ENCODE measurements at places on chromosomes 11 and 22.

- no peak for DNase-seq
Observed at GRCh38 chr22:26851125-26851524, 193.7 kb downstream of the MIAT start.

GRCh38 chr11:3914805-3915204 is 59.3 kb downstream of the STIM1 start:
- no peak for DNase-seq

GRCh38 chr22:24289741-24290163 is 19.1 kb downstream of the SPECC1L start:
- DNase-seq: no peak

DNA sequence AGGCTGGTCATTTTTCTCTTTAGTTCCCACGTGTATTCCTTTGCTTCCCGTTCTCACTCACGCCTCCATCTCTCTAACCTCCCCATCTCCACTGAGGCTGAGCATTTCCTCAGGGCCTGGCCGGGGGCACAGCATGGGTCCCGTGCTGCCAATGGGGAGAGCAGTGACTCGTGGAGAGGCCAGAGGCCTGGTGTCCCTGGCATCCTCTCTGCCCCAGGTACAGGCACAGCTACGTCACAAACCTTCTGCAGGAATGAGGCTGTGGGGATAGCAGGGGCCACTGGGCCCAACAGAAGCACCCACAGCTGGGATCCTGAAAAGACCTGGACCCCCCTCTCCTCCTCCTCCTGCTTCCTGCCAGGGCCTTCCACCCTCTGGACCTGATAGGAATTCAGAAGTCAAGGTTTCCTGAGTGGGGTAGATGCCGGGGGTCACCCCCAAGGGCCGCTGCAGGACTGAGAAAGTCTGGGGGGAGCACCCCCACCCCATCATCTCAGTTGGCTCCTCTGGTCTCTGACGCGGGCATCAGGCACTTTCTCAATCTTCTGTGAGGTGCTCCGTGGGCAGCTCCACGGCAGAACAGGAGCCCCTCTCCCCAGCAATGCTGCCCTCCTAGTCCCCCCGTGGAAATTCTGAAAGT is 11.8 kb downstream of the PNPLA5 start:
- DNase-seq: no peak

DNA sequence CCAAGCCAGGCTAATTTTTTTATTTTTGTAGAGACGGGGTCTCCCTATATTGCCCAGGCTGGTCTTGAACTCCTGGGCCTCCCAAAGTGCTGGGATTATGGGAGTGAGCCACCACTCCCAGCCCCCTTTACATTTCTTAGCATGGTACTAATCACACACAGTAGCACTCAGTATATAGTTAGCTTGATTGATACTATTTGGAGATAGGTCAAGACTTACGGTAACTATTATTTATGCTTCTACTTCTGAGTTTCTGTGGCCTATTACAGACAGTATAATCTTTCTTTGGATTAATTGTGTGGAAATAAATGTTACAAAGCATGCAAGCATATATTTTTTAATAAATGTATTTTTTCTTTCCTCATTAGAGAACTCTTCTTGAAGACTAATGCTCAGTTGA is 192.2 kb downstream of the UVRAG start:
- DNase-seq: no peak

DNA sequence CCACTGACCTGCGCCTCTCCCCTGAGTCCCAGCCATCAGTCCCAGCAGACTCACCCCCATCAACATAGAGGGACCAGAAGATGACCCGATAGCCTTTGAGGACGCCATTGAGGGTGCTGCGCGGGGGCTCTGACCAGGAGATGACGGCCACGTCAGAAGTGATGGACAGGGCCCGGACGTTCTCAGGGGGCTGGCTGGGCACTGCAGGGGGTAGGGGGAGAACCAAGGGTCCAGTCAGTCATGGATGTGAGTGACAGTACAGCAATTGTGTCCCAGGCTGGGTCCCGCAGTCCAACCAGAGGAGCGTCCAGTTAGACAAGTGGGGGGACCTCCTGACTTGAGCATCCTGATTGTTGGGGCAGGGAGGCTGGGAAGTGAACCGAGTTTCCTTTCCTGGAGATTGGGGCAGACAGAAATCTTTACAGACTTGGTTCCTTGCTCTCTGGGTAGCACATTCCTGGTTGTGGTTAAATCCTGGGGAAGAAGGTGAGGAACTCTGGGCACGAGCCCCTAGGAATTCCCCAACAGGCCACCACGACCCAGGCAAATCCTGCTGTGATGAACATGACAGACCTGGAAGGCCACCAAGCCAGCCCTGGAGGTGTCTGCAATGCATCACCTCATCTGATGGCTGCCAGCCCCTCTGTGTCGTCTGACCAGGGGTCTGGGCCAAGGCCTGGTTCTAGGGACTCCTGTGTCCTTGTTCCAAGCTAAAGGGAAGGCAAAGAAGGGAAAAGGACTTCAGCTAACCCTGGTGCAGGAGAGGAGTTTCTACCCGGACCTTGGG is 133.9 kb downstream of the CEP164 start:
- DNase-seq: no peak

DNA sequence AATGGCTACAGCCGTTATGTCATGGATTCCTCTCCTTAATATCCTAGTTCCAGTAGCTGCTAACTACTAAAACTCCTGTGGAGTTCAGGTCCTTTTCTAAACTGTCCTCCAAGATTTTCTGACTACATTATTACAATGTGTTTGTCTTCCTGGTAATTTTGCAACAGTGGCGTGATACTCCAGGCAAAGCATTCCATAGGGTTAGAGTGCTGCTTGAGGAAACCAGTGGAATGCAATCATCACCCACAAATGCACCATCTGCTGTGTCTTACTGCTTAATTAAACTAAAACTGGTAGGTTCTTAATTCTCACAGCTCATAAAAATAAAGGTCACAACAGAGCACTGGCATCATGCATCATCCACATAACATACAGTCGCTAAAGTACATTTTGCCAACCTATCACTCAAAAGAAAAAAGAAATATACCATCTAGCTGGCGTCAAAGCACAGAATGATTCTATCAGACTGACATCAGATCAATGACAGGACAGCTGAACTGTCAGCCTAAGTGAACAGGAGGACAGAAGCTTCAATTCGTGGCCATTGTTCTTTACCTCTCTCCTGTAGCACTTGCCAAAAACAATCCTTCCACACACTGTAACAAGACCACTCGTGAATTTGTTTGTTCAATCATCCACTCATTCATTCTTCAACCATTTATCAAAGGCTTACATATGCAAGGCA is 182.5 kb downstream of the CADM1 start:
- DNase-seq: no peak

DNA sequence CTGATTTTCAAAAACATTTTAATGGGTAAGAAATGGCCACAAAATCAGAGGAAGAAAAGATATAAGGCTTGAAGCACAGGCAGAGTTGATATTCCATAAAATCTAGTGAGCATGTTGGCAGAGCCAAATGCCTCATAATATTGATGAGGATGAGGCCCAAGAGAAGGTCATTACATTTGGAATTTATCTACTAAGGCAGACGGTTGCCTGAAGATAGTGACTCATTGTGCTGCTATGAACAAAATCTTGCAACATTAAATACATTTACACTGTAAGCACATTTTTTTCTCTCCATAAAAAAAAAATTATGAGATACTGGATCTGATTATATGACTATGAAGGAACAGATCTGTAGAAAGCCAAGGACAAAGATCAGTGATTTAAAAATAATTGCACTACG is 881.4 kb upstream of the CHORDC1 start:
- DNase-seq: no peak

- DNase-seq: no peak
Observed at GRCh38 chr11:7486781-7487140, 1.5 kb downstream of the OLFML1 start.

GRCh38 chr11:111205632-111206385 is 39.7 kb upstream of the POU2AF2 start:
- DNase-seq: no peak

DNA sequence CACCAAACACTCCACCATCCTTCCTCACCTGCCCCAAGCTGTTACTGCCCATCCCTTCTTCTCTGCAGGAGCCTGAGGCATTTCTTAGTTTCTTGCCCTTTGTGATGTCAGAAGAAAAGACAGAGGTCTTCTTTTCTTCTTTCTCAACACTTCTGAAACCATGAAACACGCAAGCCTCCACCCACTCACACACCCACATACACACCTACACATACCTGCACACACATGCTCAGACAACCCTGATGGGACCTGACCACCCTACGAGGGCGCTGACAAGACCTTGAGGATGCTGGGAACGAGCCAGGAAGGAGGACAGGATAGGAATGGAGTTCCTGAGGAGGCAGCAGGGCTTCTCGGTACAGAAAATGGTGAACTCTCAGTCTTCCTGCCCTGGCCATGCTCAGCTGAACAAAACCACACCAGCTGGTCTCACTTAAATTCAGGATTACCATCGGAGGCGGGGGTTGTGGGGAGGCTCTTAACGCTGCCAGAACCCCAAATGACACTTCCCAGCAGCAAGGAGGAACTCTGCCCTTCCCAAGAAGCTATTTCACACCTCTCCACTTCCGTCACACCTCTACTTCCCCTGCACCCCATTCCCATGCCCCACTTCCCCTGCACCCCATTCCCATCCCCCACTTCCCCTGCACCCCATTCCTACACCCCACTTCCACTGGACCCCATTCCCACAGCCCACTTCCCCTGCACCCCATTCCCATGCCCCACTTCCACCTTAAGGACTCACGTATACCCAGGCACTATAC is 41.0 kb downstream of the CSF2RB start:
- DNase-seq: no peak

GRCh38 chr11:31487848-31488247 is 21.6 kb downstream of the IMMP1L start:
- no peak for DNase-seq

GRCh38 chr11:1276041-1276790 is 33.2 kb downstream of the TOLLIP start:
- DNase-seq: no peak

DNA sequence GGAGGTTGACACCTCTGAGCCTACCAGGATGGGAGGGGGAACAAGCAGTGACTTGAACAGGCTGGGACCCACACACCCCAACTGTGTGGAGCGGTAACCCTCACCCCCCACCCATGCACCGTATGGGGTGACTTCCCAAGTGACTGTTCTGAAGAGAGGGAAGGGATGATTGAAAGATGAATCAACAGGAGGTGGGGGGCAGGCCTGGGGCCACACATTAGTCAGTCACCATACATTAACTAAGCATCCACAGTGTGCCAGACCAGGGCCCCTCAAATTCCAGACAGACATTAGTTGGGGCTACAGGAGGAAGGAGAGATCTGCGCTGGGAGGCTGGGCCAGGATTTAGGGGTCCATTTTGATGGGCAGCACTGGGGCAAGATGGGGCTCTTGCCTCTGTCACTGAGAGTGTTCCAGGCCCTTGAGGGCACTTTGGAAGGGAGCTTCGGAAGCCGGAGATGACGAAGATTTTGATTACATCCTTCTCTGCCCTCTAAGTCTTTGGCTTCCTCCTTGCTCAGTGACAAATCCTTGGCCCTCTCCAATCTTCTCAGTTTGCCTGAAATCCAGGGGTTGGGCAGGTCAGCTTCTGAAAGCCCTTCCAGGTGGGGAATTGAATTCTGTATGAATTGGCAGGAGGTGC is 966 bp downstream of the SMTN start:
- DNase-seq: no peak

DNA sequence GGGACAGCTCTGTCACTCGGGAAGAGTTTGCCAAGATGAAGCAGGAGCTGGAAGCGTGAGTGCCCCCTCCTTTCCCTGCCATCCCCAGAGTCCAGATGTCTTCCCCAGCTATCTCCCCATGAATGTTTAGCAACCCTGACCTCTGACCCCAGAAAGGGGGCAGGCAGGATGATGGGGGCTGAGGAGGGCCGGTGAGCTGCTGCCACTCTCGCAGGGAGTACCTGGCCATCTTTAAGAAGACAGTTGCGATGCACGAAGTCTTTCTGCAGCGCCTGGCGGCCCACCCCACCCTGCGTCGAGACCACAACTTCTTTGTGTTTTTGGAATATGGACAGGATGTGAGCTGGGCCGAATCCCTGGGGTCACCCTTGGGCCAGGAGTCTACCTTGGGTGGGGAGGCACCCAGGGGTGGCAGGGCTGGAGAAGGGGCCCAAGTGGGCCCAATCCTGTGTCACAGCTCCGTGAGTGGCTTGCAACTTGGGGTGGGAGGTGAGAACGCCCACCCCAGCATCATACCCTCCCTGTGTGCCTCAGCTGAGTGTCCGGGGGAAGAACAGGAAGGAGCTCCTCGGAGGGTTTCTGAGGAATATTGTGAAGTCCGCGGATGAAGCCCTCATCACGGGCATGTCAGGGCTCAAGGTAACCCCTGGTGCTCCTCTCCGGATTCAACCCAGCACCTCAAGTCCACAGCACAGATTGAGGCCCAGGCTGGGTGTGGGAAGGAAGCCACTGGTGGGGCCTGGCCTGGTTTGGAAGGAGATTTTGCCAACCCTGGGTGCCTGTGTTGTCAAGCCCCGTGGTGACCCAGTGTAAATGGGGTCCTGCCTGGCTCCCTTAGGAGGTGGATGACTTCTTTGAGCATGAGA is 7.5 kb downstream of the CFL1 start:
- DNase-seq: no peak

DNA sequence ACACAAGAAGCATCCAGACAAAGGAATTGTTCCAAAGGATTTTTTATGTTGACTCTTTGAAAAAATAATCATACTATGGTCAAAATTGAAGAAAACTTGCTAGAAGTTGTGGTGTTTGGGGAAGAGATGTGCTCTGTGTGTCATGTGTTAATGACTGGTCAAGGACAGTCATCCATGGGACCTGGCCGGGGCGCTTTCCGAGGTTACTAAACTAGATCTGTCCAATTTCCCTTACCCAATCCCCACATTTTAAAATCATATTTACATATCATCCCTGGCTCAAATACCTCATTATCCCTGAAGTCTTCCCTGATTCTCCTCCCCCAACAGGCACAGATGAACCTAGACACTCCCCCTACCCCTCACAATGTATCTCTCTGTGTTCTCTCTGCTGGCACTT is 289.4 kb downstream of the TENM4 start:
- DNase-seq: no peak

GRCh38 chr11:78237293-78238046 is 48.8 kb downstream of the USP35 start:
- DNase-seq: no peak

DNA sequence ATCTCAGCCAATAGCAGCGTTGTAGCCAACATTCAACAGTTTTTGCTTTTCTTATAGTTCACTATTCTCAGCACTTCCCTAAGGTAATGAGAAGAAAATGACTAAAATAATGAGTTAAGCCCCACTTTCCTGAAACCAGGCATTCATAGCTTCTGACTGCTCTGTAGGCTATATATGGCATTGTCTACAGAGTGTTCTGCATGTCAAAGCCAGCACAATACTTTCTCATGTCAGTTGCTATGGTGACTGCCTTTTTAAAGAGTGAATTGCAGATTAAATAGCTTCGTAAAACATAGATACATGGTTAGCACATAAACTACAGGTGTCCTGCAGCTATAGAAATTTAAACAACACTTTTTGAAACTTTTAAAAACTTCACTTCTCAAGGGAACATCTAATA is 1256.1 kb upstream of the CNTN5 start:
- no peak for DNase-seq

DNA sequence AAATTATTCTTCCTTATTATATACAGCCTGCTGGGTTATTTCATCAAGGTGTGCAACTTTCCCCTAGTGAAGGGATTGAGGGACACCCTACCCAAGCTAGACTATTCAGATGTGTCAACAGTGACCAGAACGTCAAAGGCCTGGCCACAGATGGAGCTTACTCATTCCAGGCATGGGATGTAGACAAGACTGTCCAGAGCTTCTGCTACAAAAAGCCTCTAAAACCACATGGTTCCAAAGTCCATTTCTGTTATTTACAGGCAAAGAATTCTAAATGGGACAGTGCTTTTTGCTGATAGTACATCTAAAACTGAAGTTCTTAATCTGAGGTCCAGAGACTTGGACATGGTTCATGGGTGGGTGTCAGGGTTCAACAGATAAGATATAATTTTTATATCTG is 9.7 kb upstream of the SMCO4 start:
- no peak for DNase-seq

Measured in activated CD4-positive, alpha-beta T cell treated with anti-CD3 and anti-CD28 coated beads for 24 hours (primary cell).